ENCODE measurements at places on chromosomes 7 and 10. TPM values are rescaled to one million over a fixed set of nuclear protein-coding genes. Genes with fewer than 3 reads are reported as not detected.

- DNase-seq: no peak
These were observed 395.0 kb downstream of the ZWINT start for GRCh38 chr10:55966101-55966500.

GRCh38 chr7:8908889-8909288 is 475.5 kb downstream of the NXPH1 start:
- DNase-seq: no peak

- DNase-seq: no peak
These were observed 565.0 kb downstream of the REEP3 start for GRCh38 chr10:64086083-64086767.

Gene TRIM50
- not detected for total RNA-seq

GRCh38 chr10:100724531-100725027 is 20.8 kb upstream of the PAX2 start:
- DNase-seq: no peak

Gene JAKMIP3
- not detected for total RNA-seq

Gene BICC1
- total RNA-seq: 39.1 TPM

Gene FAM20C
- total RNA-seq: 143 TPM

DNA sequence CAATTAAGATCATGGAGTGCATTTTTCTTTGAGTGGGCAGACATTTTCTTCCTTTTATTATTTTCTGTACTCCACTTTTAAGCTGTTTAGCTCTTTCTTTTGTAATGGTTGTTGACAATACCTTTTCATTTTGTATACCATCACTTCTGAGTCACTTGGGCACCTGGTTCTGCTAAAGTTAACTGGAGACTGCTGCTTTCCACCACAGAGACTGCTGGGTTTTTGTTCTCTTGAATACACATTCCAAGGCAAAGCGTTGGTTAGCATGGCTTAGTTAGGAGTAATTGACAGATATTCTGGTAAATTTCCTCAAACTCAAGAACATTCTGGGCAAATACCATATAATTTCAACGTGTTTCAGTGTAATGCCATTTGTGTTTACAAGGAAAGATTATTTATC is 541.9 kb upstream of the CELF2 start:
- DNase-seq: no peak
